ENCODE measurements at places on chromosomes 4 and X.

DNA sequence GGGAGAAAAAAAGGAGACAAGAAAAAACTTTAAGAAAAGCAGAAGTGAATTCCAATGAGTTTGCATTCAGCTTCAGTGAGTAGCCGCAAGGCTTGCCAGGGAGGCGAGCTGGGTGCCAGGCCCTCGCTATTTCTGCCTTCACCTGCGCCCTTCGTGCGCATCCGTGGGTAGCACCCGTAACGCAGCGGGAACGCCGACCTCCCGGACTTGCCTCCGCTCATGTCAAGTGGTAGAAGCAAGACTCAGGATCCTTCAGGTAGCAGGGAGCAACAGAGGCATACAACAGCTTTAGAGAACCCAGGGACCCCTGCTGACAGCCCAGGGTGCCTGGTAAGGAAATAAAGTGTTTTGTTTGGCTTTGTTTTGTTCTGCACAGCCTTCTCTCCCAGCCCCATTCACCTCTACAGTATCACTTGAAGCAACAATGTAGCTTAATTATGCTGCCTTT is 140.0 kb upstream of the BCOR start:
- no peak for DNase-seq

- DNase-seq = peak; percentile 76
Measured at GRCh38 chr4:10461091-10461849, 4.0 kb upstream of the ZNF518B start.

- peak; percentile 66 for DNase-seq
Measured at GRCh38 chr4:38132107-38132673, 172.0 kb downstream of the PTTG2 start.

DNA sequence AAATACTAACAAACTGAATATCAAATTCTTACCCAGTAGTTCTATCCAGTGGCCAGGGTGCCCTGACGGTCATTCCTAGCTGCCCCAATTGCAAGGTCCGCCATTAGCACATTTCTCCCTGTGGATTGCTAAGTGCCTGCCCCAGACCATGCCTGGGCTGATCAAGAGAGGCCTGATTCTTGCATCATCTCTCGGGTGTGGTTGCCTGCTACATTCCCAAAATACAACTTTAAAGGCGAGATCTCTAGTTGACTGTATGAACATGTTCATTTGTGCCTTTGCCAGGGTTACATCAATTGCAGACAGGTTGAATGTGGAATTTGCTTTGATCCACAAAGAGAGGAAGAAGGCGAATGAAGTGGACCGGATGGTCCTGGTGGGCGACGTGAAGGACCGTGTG is 28.0 kb downstream of the PRPS2 start:
- DNase-seq = no peak

Data from CD4-positive, alpha-beta T cell treated with Interleukin-4 for 1 hour (primary cell).